ENCODE measurements at places on chromosomes 1 and 21.

- no peak for DNase-seq
Observed at GRCh38 chr1:98881901-98882300, 122.8 kb downstream of the PLPPR5 start.

- no peak for DNase-seq
Observed at GRCh38 chr21:42071146-42071737, at the start of gene UMODL1. Gene UMODL1 (plus strand): TSS chr21:42071317. CDS start chr21:42071317, 0 bp downstream.

DNA sequence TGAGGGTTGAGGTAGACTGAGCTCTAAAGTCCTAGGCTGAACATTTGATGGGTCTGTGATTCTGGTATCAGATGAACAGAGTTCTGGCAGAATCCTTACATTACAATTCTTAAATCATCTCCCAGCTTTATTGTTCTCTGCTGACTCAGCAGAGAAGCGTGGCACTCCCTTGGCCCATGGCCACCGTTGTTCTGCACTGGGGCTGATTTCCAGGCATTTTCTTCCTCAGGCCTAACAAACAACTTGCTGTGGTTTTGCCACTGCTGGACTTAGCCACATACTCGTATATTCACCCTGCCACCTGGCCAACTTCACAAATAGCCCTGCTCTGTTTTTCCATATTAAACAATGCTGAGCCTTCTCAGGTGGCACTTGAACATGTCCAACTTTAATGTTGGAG lies 223.2 kb downstream of the TNR start:
- DNase-seq = peak; percentile 6

- no peak for DNase-seq
Observed at GRCh38 chr1:200429221-200429751, 19.4 kb upstream of the ZNF281 start.

- no peak for DNase-seq
Observed at GRCh38 chr21:31912501-31912900, 39.7 kb downstream of the HUNK start.

DNA sequence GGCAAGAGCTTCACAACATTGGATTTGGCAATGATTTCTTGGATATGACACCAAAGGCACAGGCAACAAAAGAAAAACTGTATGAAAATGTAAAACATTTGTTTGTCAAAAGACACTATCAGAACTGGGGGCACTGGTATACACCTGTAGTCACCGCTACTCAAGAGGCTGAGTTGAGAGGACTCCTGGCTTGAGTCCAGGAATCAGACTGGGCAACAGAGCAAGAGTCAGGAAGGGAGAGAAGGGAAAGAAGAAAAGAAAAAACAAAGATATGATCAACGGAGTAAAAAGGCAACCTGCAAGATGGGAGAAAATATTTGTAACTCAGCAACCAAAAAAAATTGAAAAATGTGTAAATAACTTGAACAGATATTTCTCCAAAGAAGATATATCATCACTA lies 6.0 kb upstream of the TUT4 start:
- no peak for DNase-seq

DNA sequence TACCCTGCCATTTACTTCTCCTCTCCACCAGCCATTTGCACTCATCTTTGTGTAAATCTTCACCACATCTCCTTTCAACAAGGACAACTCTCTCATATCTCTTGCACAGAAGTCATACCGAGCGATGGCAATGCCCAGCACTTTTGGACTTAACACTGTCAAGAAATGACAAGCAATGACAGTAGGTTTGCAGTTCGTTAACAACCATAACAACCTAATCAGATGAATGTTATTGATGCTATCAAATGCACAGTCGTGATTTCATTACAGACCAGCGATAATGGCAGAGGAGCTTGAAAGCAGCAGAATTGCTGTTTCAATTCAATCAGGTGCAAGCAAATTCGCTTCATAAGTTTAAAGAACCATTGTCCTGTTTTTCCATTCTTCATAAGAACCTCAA lies 390.9 kb downstream of the VAV3 start:
- no peak for DNase-seq

GRCh38 chr21:24220446-24220845 lies 1386.8 kb downstream of the MRPL39 start:
- DNase-seq = no peak

DNA sequence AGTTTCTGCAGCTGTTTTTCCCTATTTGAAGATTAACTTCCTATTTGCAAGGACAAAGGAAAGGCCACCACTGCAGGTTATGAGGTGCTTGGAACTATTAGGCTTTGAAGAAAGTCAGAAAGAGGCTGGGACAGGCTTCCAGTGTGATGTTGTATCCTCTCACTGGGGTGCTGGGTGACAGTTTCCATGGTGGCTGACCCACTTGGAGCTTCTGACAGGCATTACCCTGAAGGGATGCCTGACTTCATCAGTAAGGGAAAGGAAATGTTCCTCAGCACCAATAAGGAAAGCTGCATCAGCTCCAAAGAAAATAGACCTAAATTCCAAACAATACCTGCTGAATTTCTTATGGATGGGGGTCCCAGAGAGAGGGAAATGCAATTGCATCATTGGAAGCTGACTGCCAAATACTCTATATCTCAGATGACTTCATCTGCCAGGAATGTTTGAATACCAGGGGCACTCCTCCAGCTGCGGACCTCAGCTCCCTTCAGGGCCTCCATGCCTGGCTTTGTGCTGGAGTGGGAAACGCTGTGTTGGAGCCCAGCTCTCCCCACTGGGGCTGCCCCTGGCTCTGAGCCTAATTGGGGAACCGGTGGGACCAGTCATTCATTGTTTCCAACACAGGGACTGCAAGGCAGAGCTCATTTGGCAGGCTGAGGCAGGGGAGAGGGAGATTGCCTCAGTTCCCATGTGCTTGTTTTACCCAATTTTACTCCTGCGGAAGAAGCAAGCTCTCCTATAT lies 76.6 kb downstream of the RGL1 start:
- DNase-seq = peak; percentile 35

GRCh38 chr21:32770871-32771523 lies 558 bp downstream of the PAXBP1 start:
- peak; percentile 24 for DNase-seq

GRCh38 chr1:49544615-49545014 lies 479.1 kb downstream of the AGBL4 start:
- DNase-seq = no peak

GRCh38 chr1:20380175-20380574 lies 89.5 kb downstream of the VWA5B1 start:
- no peak for DNase-seq

GRCh38 chr1:35544976-35545375 lies 12.2 kb downstream of the KIAA0319L start:
- peak; percentile 47 for DNase-seq

DNA sequence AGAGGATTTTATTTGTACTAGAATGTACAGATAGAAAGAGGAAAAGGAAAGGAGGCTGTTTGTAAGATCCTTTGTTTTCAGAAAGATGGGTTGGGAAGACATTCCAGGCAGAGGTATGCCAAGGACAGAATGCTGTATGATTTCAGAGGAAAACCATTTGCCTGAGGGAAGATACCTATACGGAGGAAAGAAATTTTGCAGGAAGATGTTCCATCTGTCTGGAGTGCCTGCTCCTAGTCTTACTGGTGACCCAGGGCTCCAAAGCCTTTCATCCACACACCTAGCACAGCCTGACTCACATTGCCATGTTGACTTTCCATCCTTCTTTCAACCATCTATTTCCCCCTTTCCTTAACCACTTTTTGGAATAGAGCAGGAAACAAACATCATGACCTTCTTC lies 18.2 kb downstream of the SAMD13 start:
- DNase-seq = no peak

DNA sequence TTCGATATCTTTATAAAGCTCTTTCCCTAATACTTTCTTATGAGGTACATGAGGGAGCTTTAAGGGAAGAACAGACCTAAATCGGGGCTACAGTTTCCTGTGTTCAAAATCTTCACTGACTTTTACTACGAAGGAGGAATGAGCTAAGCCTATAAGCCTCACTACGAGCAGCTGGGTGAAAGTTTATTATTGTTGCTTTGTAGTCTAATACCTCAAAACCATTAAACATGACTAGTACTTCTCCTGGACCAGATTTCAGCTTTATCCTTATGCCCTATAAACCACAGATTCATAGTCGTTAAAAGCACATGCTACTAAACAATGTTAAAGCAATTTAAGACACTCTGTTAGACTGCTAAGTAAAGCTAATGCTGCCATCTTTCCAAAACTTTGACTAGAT lies 30.2 kb downstream of the NDC1 start:
- no peak for DNase-seq

DNA sequence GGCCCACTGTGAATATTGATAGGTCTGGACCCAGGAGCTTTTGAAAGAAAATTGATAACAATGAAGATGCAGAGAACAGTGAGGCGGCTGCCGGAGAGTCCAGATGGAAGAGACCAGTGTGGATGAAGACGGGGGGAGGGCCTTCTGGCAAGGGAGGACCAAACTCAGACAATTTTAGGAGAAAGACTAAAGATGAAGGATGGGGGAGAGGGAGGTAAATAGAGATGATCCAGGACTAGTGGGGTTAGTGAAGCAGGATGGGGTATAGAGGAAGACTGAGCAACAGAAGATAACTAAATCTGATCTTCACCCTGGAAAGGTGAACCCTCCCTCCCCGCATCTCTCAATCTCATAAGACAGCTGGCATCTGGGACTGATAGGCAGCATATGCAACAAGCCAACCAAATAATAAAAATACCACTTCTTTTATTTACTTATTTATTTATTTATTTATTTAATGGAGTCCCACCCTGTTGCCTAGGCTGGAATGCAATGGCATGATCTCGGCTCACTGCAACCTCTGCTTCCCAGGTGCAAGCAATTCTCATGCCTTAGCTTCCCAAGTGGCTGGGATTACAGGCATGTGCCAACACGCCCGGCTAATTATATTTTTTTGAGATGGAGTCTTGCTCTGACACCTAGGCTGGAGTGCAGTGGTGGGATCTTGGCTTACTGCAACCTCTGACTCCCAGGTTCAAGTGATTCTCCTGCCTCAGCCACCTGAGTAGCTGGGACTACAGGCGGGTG lies 10.5 kb downstream of the EIF3I start:
- DNase-seq = no peak

- DNase-seq = no peak
Observed at GRCh38 chr1:75265792-75266191, 131.6 kb downstream of the LHX8 start.

DNA sequence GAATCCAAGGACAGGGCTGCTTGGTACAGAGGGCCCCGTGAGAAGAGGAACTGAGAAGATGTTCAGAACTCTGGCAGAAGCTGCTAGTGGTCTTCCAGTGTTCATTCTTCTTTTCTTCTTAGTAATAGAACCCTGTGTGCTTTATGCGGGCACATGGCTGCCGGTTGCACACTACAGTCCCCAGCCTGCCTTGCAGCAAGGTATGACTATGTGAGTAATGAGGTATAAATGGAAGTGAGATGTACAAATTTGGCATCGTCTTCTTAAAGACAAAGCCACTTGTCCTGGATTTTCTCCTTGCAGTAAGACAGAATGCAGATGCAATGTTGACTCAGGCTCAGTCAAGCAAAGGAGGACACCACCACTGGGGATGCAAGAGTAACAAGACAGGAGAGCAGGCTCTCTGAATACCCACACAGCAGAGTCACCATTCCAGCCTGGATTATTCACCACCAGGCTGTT lies 15.0 kb upstream of the ATP1B1 start:
- no peak for DNase-seq

DNA sequence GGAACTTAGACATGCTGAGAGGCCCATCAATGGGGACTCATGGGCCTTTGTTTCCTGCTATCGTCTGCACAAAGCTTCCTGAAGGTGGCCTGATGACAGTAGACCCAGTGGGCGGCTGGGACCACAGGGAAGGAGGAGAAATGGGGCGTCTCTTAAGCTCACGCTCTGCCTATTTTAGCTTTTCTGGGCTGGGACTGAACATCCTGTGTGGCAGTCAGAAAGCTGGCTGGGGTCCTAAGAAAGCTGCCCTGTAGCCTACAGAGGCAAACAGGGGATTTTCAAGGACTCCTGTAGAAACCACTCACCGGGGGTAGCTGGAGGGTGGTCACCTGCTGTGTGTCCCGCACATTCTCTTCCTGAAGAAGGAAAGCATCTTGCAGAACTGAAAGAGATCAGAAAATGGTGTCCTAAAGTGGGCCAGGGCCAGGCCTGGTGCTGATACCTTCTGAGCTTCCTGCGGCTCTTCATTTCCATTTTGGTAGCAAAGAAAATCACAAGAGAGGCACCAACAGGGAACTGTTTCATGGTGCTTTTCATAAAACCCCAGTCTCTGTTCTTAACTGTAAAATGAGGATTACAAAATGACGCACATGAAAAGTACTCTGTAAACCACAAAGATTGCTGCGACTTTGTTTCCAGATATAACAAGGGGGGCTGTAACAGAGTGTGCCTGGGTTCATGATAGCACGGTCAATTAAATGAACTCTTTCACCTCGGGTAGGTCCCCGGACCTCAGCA lies 8.6 kb downstream of the ZNF496 start:
- no peak for DNase-seq

DNA sequence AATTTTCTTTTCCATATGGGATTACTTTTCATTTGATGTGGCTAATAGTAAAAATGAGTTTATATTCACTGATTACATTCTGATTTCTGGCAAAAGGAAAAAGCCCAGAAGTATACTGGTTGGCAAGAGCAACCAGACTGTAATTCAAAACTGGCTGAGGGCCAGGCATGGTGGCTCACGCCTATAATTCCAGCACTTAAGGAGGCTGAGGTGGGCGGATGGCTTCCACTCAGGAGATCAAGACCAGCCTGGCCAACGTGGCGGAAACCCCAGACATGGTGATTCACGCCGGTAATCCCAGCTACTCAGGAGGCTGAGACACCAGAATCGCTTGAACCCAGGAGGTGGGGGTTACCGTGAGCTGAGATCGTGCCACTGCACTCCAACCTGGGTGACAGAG lies 14.5 kb downstream of the SYT11 start:
- DNase-seq = no peak

DNA sequence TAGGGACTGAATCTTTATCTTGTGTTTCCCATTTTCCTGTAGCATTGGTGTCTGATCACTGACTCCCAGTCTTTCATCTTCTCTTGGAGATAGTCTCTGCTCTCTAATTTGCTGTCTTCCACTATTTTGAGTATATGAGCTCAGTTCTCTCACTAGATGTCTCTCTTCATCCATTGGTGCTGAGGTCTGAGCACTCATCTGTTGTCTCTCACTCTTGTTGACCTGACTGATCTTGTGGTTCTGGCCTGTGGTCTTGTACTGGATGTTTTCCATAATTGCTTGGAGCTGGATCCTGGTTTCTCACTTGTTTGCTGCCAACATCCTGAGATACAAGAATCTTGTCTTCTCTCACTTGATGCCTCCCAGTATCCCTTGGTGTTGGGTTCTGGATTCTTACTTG lies 25.1 kb upstream of the S100A11 start:
- no peak for DNase-seq

DNA sequence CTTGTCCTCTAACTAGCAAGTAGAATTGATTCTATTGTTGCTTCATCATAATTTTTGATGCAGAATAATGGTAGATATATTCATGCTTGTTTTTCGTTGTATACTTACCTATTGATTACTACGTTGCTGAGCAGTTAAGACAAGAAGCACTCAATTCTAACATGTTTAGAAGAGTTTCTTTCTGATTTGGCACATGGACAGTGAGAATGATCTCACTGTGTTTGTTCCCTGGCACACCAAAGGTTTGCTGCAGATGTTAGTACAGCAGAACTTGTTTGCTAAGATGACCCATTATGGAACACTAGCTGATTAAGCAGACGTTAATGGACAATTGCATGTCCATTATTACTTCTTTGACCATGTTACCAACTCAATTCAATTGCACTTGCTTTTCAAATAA lies 184.7 kb upstream of the SGIP1 start:
- DNase-seq = no peak

Data from substantia nigra (tissue), 51 donors.